ENCODE measurements at places on chromosomes 2 and 18. TPM values are rescaled to one million over a fixed set of nuclear protein-coding genes. Genes with fewer than 3 reads are reported as not detected.

The COPS7B gene
- total RNA-seq = 23.1 TPM

GRCh38 chr2:189111063-189111715, 68.4 kb downstream of the COL5A2 start:
- DNase-seq = no peak

DNA sequence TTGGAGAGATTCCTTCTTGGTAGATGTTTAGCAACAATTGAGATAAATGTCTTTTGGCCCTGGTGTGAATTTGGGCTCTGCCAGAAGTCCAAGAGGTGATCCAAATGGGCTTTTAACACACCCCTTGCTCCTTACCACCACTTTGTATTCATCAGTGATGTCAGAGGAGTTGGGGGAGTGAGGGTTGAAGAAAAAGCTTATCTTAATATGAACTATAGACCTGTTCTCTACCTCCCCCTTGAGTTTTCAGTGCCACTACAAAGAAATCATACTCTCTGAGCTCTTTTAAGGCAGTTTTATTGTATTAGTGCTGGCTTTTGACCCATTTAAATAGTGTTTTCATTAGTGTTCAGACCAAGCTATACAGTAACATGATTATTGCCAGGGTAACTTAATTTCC, 229.1 kb downstream of the PHLPP1 start:
- no peak for DNase-seq

The NGEF gene
- 1.1 TPM for total RNA-seq

The SCN9A gene
- 135 TPM for total RNA-seq

- DNase-seq = no peak
Measured at GRCh38 chr2:170711774-170712652, 3.1 kb upstream of the SP5 start.

The AKAIN1 gene
- not detected for total RNA-seq

DNA sequence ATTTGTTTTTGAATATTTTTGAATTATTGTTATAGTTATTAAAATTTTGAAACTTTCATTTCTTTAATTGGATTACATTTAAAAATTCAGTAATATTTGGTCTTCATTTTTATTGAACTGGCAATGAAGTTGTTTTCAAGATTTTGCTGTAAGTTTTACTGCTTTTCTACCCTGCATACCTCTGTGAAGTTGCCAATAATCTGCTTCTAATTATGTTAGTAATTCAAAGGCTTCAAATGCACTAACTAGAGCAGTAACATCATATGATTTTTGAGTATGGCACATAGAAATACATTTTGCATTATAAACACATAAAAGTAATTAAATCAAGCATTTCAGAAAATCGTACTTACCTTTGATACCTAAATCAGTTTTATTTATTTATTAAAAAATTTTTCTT, 40.3 kb upstream of the FAM171B start:
- DNase-seq = no peak

DNA sequence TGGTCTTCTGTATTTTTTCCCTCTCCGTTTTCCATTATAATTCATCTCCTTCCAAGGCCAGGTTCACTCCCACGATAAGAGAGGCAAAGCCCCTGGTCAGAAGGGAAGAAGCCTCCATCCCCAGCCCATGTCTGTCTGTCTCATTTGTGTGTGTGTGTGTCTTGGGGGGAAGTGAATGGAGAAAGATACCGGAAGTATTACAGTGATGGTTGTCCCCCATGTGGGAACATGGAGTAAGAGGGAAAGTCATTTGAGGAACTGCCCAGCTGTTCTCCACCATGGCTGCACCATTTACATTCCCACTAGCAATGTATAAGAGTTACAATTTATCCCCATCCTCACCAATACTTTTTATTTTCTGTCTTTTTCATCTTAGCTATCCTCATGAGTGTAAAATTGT, 113.6 kb upstream of the ATP8B1 start:
- no peak for DNase-seq

The RTP5 gene
- total RNA-seq = not detected

GRCh38 chr18:52569492-52569891, 229.5 kb downstream of the DCC start:
- DNase-seq = peak; percentile 42

DNA sequence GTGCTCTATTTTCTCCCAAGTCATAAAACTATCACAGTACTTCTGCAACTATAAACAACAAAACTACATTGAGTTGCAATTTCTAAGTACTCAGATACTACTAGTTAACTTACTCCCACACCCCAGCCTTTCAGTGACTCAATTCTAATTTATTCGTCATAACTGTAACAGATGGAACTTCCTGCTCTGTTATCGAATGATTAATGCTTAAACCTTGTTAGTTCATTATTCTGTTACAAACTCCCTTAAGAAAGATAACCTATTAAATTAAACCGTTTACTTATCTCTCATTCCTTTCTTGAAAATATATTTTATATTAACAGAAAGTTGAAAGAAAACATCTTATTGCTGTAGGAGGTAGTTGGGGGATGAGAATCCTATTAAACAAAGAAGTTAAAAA, 17.0 kb downstream of the TNFAIP6 start:
- DNase-seq = peak; percentile 91

DNA sequence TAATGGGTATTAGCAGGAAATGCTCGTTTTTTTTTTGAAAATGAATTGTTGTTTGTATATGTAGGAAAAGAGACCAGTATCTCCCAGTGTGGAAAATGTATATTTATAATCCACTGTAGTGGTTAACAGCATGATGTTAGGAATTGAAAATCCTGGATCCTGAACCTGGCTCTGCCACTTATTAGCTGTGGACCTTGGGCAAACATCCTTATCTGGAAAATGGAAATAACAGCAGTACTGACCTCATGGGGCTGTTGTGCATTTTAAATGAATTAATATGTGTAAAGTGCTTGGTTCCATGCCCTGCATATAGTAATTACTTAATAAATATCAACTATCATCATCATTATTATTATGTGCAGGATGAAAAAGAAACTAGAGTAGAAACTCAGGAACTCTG, 251.3 kb downstream of the CDCA7 start:
- no peak for DNase-seq

The CNDP1 gene
- not detected for total RNA-seq

DNA sequence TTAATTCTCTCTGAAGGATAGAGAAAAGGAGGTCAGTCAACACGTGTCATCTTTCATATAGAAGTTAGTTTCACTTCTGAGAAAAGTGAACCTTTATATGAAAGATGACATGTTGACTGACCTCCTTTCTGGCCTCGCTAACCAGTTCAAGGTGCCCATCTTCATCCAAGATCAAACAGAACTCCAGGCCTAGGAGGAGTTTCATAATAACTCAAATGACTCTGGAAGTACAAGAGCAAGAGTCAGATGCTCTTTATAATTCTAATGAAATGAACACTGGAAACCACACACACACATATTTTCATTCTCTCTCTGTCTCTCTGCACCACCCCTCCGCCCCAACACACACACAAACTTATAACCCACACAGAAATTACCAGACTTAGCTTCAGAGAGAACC, 16.3 kb downstream of the ANKRD44 start:
- no peak for DNase-seq

GRCh38 chr18:77065221-77065981, 67.2 kb downstream of the MBP start:
- peak; percentile 94 for DNase-seq

The DNAJC5G gene
- total RNA-seq = not detected

DNA sequence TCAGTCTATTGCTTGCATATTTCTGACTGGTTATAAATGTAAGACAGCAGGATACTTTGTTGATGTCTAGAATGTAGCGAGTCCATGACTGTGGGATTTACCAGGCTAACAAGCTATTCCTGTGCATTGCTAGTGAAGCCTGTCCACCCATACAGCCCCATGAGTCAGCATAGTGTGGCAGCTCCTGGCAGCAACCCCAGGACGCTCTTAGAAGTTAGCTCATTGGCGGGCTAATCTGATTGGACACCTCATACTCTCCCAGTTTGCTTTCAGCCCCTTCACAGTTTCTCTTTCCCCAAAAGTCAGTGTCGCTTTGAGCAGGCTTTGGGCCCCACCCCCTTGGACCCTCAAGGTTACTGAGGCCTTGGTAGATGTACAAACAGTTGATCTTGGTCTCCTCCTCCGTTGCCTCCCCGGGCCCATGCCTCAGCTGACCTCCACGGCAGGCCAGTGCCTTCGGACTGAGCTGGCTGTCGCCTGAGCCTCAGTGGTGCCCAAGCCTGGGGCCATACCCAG, 48.0 kb downstream of the COA5 start:
- peak; percentile 96 for DNase-seq

DNA sequence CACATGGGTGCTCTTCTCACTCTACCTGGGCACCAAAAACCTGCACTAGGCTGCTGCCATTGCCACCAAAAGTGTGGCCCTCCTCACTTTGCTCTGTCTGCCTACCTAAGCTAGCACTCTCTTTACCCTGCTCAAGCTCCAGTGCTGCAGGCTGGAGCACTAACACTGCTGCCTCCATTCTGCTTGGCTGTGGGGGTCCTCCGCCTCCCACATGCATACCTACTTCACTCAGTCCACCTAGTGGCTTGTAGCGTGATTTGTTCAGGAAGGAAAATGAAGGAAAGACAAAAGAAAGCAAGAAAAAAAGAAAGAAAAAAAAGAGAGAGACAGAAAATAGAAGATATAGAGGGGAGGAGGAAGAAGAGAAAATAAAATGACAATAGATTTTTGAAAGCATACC, 1339.4 kb upstream of the CHAC2 start:
- no peak for DNase-seq

DNA sequence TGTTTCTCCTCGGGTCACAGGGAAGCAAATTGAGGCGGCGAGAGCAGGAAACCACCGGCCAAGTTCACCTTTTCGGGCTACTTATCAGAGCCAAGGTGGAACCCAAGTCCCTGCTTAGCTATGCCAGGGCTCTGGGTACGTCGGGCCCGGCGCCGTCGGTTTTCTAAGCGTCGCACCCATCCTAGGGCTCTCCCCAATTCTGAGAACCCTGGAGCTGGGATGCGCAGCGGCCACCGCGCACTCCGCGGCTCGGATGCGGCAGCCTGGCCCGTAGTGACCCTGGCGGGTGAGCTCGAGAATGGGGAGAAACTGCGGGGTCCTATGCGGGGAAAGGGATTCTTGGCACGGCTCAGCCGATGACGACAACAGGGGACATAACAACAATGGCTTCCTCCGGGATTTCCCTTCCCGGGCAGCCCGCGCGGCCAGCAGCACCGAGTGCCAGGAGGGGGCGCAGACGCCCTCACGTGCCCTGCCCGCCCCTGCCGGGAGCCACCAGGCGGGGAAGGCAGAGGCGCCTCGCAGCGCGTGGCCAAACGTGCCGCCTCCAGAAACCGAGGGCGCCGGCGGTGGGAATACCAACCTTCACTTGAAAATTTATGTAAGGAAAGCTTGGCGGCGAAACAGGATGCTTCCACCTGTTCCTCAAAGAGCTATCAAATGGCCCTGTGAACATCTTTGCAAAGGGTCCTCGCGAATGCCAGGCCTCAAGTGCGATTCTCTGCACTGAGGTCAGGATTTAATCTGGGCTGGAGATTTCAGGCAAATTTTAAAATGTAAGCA, 2.1 kb upstream of the SLC30A3 start:
- peak; percentile 35 for DNase-seq

The MYO5B gene
- 0.56 TPM for total RNA-seq

The ACMSD gene
- not detected for total RNA-seq

DNA sequence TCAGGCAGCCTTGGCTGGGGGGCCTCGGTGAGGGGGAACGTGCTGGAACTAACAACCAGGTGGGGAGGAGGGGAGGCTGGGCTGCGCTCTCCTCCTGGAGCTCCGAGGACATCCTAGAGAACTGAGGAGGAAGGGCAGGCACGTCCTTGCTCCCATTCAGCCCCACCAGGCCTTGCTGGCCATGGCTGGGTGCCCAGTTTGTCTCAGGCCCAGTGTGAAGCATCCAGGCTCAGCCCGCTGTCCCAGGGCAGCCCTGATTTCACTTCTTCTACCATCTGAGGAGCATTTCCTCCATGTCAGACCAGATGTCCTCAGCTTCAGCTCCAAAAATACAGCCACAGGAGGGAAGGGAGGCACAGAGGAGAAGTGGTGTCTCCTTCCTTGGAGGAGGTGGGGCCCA, 125.4 kb downstream of the CELF4 start:
- DNase-seq = no peak

The GPR35 gene
- total RNA-seq = 0.28 TPM

The CBLN2 gene
- not detected for total RNA-seq

The NT5DC4 gene
- not detected for total RNA-seq

GRCh38 chr18:57813245-57813644, 10.1 kb upstream of the ATP8B1 start:
- peak; percentile 99 for DNase-seq

- DNase-seq = peak; percentile 59
Measured at GRCh38 chr2:100976645-100977391, 25.3 kb upstream of the RPL31 start.

DNA sequence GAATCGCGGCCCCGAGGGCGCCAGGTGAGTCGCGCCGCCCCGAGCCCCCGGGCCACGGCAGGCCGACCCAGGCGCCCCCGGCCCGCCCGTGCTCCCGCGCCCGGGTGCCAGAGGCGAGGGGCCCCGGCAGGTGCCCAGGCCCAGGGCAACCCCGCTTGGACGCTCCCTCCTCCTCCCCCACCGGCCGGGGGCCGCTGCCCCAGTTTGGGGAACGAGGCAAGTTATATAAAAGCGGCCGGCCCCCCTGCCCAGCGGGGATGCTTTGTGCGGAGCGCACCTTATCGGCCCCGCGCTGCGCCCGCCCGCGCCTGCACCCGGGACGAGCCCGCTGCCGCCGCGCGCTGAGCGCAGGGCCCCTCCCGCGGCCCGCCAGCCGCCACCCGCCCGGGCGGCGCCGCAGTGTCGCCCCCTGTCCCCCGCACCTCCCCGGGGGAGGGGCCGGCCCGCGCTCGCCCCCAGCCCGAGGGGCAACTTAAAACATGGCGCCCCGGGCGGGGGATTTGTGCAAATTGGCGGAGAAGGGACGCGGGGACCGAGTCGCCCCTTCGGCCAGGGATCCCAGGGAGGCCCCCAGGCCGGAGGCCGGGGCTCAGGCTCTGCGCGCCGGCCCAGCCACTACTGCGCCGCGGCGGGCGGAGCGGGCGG, 639 bp downstream of the EPB41L3 start:
- no peak for DNase-seq

The AFF3 gene
- 13.9 TPM for total RNA-seq

GRCh38 chr2:3610881-3611505, 16.1 kb downstream of the COLEC11 start:
- DNase-seq = no peak

GRCh38 chr18:36693931-36694620, 134.7 kb downstream of the TPGS2 start:
- peak; percentile 78 for DNase-seq

- no peak for DNase-seq
Measured at GRCh38 chr2:9696731-9697130, 65.9 kb upstream of the YWHAQ start.

GRCh38 chr18:48934415-48934722, 16.4 kb downstream of the SMAD7 start:
- no peak for DNase-seq

The MAP3K19 gene
- total RNA-seq = not detected

DNA sequence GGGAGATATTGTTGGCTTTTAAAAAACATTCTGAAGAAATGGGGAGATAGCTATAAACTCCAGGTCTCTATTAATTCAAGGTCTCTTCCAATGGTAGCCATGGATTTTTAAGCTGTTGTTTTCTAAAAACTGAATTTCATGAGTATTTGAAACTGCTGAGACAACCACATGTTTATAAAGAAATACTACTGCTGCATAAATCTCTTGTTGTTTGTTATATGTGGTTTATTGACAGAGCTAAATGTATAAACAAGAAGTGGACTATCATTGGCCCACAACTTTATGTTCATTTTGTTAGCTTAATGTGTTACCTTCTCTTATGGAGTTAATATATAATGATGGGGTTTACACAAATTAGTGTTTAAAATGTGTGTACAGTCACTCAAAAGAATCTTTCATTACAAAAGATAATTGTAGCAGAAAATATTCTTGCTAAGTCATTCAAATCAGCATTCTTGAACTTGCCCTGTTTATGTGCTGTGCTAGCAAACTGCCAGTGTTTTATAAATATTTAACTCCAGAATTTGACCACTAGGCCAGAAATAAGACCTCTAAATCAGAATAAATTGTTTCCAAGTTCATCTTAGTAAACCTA, 242.1 kb downstream of the TMX3 start:
- peak; percentile 49 for DNase-seq
